ENCODE measurements at places on chromosomes 1 and 21.

DNA sequence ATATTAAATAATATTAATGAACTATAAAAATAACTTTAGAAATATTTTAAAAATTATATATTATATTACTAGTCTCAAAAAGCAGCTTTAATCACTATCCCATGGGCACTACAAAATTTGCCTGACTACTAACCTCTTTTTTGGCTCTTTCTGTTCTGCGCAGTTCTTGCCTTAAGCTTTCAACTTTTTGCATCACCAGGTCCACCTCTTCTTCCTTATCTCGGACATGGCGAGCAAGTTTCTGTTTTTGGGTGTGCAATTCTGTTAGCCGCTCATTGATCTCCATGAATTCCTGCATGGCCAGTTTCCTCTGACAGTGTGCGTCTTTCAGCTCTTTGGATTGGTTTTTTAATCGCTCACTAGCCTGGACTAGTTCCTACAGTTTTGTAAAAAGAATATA, 172.4 kb downstream of the COQ8A start:
- DNase-seq, result no peak

GRCh38 chr21:30733026-30733425, 14.0 kb downstream of the KRTAP21-2 start:
- DNase-seq, result no peak

DNA sequence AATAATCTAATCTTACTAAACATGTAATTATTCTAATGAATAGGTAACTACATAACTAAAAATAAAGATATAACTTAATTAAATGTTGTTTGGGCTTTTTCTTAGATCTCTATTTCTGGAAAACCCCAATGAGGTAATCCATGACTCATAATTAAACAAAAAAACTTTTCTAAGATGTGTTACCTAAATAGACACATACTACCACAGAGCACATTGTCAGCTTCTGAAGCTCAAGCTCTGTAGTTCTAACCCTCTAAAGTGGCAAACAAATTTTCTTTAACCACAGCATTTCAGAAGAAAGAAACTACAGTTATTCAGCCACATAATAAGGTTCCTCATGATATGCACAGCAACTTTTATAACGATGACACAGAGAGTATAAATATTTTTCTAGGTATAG, 4.2 kb downstream of the OR6K3 start:
- no peak for DNase-seq

DNA sequence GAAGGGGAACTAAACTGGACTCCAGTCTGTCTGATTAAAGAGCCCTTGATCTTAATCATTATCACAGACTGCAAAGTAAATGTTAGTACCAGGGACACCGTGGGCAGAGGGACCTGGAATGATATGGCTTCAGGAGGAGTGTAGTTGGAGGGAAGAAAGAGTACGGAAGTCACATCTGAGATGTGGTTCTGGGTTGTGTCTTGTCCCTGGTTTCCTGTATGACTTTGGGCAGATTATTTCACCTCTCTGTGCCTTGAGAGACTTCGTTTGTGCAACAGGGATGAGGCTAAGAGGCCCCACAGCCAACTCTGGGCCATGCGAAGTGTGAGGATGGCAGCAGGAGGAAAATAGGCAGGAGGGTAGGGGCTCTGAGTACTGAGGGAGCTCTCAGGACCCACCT, 76.1 kb upstream of the SLC2A1 start:
- DNase-seq, result peak; percentile 27

DNA sequence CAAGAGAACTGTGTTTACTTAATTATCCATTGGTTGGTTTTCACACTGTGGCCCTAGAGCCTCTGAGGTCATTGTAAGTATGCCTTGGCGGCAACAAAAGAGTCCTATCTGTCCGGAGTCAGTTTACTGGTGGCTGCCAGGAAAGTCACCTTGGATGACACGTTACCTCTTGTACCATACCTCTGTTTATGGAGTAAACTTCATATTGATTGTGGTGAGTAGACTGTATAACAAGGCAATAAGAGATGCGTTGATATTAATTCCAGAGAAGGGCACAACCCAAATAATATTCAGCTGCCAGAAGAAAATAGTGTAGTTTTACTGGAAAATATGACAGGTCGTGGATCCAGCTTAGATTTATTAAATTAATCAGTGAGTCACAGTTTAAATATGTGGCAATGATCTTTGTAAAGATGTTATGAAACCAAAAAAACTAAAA, 20.4 kb upstream of the KIF14 start:
- DNase-seq, result no peak

- no peak for DNase-seq
Observed at GRCh38 chr1:209629621-209630382, 22.4 kb downstream of the LAMB3 start.

GRCh38 chr1:235069176-235069575, 59.5 kb downstream of the TOMM20 start:
- DNase-seq, result no peak

DNA sequence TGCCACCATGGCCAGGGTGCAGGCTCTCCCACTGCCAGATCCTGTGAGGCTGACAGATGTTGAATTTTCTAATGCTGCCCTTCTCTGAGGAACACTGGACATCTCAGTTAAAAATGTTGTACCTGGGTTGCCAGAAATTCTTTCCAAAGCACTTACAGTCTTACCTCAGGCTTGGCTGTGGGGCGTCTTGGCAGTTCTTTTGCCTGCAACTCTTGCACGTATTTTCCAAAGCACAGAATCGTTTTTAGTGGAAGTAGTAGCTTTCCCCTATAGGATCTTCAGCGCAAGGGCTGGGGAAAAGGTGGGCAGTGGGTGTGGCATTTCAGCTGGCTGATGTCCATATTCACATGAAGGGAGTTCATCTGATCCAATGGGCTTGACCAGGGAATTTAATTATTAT, 53.9 kb downstream of the EDN2 start:
- DNase-seq, result no peak

- DNase-seq, result no peak
Observed at GRCh38 chr1:166920561-166921475, 44.8 kb upstream of the TADA1 start.

DNA sequence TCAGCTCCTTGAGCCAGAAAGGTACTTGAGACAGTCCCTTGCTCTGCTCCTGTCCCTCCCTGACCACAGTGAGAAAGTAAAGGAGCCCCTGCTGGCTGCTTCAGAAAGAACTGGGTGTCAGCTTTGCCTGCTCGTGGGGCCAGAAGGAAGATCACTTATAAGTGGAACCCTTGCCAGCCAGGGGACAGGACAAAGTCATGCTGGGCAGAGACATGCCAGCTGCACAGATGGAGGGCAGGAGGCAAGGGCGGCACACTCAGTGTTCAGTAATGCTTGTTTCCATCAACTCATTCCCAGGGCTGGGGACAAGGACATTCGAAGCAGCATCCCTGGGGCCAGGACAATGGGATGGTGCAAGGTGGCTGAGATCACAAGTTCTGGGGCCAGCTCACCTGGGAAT, 41.8 kb downstream of the NTPCR start:
- no peak for DNase-seq

- DNase-seq, result no peak
Observed at GRCh38 chr1:157785248-157785647, 8.3 kb upstream of the FCRL2 start.

- DNase-seq, result no peak
Observed at GRCh38 chr1:40981691-40982448, 2.4 kb downstream of the CTPS1 start.

- no peak for DNase-seq
Observed at GRCh38 chr21:36910581-36911307, 55.7 kb downstream of the HLCS start.

DNA sequence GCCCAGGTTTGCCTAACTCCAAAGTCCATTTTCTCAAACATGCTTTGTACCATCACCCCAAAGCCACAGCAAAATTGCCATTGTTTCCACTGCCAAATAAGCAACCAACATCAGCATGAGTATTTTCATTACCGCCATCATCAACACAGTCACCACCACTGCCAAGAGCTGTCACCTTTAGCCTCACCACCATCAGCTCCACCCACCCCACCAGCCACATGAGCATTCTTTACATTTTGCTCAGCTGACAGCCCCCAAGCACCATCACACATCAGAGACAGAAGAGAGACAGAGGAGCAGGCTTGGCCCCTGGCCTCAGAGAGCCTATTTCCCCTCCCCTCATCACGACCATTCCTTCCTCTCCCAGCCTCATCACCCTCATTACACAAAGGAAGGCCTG, 42.7 kb downstream of the TAS1R2 start:
- no peak for DNase-seq

DNA sequence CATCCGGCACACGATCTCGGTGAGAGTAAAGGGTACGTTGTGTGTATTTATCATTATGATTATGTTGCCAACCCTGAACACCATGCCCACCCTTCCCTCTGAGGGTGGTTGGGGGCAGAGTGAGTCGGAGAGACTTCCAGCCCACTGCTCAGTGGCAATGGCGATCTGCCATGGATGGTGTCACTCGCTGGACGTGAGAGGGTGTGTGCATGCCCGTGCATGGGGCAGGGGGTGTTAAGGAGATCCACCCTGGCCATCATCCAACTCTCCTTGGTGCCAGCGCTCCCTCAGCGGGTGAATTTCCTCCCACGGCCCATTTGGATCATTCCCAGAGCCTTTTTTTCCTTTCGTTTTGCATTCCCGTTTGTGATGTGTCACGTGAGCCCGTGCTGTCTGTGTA, 74.1 kb upstream of the CNTN2 start:
- DNase-seq, result no peak

DNA sequence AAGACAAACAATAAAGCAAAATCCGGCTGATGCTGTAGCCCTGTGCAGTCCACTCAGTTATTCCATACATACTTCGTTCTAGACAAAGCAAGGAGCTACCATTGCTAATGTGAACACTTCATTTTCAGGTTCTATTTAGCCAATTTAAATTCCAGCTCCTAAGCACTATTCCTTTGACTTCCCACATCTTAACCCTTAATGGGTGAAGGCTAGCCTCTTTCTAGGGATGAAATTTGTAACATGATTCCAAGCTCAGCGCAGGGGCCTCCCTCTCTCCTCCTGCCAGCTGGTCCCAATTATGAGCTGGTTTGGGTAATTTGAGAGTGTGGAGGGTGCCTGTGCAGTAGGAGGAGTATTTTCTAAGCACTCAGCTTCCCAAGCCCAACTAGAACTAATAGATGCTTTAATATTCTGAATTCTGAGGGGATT, 53.9 kb upstream of the PTGFRN start:
- no peak for DNase-seq

GRCh38 chr1:212979340-212980122, 29.2 kb downstream of the VASH2 start:
- DNase-seq, result no peak

GRCh38 chr1:2786329-2787162, 14.9 kb downstream of the TTC34 start:
- peak; percentile 64 for DNase-seq

DNA sequence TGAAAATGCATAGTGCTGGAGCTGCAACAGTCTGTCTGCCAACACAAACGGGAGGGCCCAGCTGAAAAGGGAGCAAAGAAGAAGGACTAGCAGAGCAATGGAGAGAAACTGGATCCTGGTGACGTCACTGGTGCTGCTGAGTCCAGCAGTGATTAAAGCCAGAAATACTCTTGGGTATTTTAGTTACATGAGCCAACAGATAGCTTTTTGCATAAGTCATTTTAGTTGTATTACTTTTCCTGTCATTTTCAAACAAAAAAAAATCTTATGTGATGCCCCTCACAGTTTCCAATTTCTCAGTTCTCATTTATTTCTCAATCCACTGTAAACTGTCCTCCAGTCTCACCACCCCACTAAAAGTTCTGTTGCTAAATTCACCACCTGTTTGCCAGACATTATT, 38.7 kb upstream of the NEK7 start:
- DNase-seq, result no peak

GRCh38 chr1:8285103-8285502, 32.8 kb upstream of the SLC45A1 start:
- DNase-seq, result no peak

- no peak for DNase-seq
Observed at GRCh38 chr1:27154469-27154990, 395 bp downstream of the SLC9A1 start.

GRCh38 chr1:119865627-119866026, 30.7 kb downstream of the ADAM30 start:
- DNase-seq, result no peak

DNA sequence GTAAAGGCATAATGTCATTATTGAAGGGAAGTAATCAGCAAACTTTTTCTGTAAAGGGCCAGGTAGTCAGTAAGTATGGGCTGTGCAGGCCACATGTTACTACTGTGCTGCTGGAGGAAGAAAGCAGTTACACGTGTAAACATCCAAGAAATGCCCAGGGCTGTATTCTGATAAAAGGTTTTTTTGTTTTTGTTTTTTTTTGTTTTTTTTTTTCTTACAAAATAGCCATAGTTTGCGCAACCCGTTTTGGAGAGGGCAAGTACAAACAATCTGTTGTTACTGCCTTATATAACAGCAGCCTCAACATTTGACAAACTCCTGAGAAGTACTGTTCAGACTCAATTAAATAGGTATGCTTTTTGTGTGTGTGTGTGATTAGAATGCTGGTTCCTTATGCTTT, 26.7 kb upstream of the MTMR11 start:
- DNase-seq, result no peak

- DNase-seq, result no peak
Observed at GRCh38 chr21:37582590-37582989, 216.0 kb downstream of the DYRK1A start.

DNA sequence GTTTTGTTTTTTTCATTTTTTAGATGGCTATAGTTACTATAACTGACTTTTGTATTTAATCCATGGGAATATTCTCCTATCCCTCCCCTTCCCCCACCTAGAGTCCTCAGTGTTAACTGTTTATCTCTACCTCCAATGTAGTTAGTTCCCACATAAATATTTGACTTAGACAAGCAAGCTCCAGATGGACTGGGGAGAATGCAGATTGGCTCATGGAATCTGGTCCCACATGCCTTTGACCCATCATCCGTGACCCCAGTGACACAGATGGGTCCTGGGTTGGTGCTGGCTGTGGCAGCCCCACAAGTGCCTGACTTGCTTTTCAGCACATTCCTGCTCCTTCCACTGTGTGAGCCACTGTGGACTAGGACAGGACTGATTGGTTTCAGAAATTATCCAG, 41.8 kb downstream of the ATP2B4 start:
- DNase-seq, result no peak

DNA sequence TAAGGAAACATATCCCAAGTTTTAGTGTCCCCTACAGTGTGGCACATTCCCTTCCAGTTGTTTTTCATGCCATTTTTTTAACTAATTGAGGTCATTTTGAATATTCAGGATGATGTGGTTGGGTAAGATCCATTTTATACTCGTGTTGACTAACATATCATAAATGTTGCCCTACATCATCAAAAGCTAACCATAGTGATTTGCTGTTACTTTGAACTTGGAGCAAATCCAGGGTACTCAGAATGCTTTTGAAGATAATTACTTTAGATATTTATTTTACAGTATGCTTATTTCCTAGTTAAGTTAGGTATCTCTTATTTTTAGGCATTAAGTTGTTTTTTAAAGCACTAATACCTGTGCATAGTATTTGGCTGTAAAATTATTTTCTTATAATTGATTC, 57.8 kb downstream of the DYRK1A start:
- no peak for DNase-seq

GRCh38 chr21:24899138-24899537, 708.1 kb downstream of the MRPL39 start:
- DNase-seq, result no peak
